Natural killer cell treated with Interleukin-12 subunit alpha and Interleukin-12 subunit beta and Interleukin-15 and Interleukin-18, amount 100 ng/mL, for 72 hours (primary cell): ENCODE measurements at places on chromosomes 6 and 20.

- no peak for DNase-seq
These were observed 176.5 kb downstream of the PREX1 start for GRCh38 chr20:48651271-48651670.

GRCh38 chr6:170542031-170542719, 10.9 kb downstream of the PSMB1 start:
- DNase-seq, result no peak

DNA sequence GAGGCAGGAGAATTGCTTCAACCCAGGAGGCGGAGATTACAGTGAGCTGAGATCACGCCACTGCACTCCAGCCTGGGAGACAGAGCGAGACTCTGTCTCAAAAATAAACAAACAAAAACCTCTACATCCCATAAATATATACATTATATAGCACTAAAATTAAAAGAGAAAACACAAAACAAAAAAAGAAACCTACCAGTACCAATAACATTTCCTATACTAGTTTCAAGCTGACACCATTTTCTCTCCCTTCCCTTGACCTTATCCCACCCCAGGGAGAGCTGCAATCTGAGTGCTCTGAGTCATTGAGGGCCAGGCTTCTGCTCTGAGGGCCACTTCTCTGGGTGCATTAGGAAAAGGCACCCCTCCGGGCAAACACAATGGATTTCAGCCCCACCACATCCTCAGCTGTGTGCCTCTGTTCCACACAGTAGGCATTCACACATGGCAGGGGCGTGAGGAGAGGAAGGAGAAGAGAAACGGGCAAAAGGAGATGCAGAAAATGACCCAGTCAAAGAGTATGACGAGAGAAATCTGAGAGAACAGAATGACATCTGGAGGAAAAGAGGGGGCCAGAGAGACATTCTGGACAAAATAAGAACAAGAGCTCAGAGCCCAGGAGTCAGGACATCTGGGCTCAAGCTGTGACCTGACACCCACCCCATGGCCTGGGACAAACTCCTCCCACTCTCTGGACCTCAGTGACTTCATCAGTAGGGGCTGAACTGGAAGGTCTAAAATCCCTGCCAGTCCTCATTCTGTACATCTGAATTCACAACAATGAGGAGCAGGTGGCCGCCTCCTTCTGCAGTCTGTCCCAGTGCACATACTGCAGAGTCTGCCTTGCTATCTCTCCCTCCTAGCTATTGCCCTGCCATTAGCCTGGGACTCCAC, 18.2 kb downstream of the TRIM26 start:
- DNase-seq, result no peak

GRCh38 chr6:150999107-150999506, 133.6 kb downstream of the MTHFD1L start:
- DNase-seq, result no peak

DNA sequence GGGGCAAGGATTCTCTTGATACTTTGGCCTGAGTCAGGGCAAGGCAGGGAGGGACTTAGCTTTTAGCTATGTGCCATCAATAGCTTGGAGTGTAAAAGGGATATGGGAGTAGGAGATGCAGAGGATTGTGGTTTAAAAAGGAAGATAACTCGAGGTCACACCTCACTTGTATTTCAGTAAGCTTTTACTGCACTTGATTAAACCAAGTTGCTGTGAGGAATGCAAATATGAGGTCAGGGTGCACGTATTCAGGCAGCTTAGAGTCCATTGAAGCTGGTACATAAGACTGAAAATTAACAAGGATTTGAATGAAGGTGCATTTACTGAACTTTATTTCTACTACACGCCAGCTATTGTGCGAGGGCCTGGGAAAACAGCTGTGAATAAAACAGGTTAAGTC, 32.1 kb downstream of the DSTN start:
- DNase-seq, result no peak

DNA sequence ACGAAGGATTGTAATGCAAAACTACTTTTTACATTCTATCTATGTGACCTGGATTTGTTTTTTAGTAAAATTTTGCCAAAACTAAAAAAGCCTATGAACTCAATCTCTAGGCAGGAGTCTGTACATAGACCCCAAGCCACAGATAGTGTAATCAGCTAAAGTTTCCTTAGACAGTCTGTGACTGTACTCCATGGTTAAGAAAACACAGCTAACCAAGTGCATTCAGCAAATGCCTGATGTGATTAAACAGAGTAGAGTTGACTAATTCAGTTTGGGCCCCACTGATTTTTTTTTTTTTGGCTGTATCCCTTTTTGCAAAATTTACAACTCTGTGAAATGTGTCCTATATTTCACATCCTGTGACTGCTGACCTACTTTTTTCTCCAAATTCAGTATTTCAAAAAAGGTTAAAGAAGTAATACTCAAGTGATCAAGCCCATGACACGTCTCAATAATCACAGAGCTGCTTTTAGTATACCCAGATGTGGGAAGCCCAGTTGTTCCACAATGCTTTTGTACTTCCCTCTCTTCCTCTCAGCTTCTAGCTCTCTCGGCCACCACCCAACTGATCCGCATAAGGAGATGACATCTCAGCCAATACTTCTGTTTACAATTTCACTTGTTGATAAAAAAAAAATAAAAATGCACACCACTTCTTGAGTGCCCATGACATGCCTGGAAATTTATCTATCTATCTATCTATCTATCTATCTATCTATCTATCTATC, 108.8 kb upstream of the TBX18 start:
- DNase-seq, result no peak

DNA sequence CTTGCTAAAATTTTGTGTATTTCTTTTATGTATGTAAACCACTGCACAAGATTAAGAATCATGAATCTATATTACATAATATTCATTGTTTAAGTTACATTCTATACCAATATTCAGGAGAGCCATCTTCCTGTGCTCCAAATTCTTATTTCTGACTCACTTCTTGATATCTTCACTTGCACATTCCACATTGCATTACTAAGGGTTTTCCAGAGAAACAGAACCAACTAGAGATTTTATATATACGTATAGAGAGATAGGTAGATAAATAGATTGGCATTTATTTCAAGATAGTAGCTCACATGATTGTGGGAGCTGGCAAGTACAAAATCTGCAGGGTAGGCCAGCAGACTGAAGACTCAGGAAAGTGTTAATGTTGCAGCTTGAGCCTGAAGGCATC, 222.2 kb upstream of the PRSS16 start:
- DNase-seq, result no peak

GRCh38 chr20:38818113-38819065, 12.9 kb downstream of the PPP1R16B start:
- no peak for DNase-seq

GRCh38 chr6:163940705-163941623, 526.4 kb downstream of the QKI start:
- DNase-seq, result no peak

- DNase-seq, result no peak
These were observed 327.4 kb downstream of the KIF16B start for GRCh38 chr20:16245879-16246278.

DNA sequence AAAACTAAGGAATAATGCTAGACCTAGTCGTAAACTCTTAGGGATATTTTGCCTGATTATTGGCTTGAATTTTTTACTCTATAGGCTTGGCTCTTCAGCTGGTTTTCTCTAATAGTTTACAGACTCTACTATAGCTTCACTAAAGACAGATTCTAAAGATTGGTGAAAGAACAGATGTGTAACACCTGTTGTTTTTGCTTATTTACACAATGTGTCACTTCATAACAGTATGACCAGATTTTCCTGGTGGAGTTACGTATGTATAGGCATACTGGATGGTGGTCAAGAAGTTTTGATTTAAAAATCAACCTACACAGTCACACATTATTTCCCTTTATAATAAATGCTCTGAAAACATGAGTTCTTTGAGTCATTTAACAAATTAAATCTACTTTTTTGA, 4.8 kb downstream of the COL19A1 start:
- DNase-seq, result no peak

DNA sequence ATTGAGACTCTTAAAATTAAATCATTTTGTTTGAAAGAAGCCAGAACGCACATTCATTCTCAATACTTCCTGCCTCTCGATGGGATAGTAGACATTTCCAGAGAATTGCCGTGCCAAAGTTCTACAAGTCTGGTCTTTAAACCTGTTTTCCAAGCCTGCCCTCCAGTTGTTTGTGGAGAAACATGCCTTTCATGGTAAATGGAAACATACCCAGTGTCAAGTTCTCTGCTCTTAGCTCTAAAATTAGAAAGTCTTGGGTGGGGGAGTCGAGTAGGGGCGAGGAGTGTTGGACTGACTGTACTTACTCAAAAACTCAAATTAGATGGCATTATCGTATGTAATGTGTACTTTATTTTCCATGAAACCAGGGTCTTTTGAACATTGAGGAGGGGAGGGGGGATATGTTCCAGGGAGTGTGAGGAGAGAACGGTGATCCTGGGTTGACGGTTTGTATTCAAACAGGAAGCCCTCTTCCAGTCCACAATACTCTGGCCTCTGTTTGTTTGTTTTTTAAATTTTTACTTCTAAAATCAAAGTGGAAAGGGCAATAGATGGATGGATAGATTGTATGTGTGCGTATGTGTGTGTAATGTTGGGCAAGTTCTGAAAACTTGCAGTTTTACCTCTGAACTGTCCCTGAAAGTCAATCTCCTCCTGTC, 106.8 kb upstream of the ARMC2 start:
- DNase-seq, result no peak

GRCh38 chr20:31740208-31740607, 1.1 kb downstream of the TPX2 start:
- DNase-seq, result no peak

GRCh38 chr20:6767536-6768227, at the start of gene BMP2:
Gene BMP2 (plus strand): TSS chr20:6767686. CDS start chr20:6770127, 2,441 bp downstream.
- no peak for DNase-seq

DNA sequence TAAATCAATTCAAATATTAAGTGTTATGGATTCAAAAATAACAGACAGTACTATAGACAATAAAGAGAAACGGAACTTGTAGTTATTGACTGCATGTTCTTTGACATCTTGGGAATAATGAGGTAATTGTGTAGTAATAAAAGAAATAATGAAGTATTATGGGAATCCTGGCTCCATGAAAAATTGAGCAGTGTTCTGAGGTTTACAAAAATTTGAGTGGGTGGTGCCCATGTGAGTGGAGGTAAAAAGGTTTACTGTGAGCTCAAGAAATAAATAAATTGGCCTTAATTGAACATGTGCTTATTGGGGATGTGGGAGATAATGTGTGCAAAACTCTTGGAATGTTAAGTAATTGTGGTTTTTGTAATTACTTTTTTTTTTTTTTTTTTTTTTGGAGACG, 1013.7 kb upstream of the GJE1 start:
- DNase-seq, result no peak

- no peak for DNase-seq
These were observed 522.6 kb upstream of the MMS22L start for GRCh38 chr6:97805596-97805995.

DNA sequence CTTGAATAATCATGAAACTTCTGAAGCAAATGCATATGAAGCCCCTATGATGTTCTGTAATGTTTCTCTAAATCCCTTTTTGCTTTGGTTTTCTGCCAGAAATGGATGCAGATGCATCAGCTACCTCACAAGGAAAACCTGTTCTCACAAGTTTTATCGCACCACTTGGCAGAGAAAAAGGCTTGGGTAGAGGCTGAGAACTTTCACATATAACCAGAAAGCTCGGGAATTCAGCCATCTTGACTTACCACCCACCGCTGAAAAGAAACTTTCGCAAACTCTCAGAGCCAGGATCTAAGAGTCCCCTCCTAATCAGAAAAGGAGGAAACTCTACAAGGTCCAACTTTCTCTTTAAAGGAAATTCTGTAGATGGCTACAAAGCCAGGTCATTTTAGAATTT, 36.2 kb upstream of the ADTRP start:
- no peak for DNase-seq

GRCh38 chr6:159959976-159960384, 8.9 kb upstream of the IGF2R start:
- DNase-seq, result no peak

DNA sequence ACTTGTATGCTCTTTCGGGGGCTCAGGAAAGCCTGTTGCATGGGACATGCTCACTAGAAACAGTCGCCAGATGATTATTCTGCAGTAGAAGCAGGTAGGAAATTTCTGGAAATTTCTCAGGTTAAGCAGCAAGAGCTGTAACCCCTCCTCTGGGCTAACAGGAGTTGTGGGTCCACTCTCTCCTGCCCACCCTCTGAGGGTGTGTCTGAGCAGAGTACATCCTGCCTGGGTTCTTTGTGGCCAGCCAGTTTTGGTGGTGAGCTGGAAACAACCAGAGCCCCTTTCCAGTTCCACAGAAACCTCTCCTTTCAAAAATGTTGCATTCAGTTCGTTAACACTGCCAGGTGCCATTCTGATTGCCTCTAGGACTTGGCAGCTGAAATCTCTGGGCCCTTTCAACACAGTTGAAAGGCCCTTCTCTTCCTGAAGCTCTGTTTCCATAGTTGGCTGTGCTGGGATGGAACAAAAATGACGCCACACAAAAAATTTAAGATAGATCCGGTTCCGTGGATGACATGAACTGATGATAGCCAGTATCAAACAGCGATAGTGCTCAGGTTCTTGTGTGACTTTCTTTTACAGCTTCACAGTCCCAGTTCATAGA, 38.5 kb downstream of the PLCG1 start:
- DNase-seq, result no peak

DNA sequence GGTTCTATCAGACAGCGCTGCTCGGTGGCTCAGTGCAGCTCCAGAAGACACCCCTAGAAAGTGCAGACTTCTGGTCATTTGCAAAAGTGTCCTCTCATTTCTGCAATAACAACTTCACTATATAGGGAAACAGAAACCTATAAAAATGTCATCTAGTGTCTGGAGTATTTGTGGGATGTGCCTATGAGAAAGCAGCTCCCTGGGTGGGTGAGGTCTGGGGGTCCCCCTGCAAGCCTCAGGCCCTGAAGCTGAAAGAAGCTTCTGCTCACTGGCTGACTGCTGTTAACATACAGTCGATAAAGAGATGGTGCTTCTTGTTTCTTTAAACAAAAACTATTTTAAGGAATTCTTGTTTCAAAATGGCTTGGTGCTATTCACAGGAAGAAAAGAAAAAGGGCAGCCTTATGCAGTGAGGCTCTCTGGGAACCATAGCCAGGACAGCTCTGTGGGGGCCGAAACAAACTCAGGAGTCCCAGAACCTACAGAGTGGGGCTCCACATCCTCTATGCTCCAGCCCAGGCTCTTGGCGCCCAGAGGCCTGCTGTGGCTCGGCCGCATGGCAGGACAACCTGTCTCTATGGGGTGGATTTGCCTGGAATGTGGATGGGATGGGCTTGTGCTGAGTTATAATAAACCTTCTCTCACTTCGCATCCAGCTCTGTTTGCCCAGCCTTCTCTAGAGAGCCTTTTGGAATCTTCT, 109.7 kb downstream of the BANF2 start:
- no peak for DNase-seq

GRCh38 chr20:14189794-14190402, 147.5 kb downstream of the FLRT3 start:
- no peak for DNase-seq

DNA sequence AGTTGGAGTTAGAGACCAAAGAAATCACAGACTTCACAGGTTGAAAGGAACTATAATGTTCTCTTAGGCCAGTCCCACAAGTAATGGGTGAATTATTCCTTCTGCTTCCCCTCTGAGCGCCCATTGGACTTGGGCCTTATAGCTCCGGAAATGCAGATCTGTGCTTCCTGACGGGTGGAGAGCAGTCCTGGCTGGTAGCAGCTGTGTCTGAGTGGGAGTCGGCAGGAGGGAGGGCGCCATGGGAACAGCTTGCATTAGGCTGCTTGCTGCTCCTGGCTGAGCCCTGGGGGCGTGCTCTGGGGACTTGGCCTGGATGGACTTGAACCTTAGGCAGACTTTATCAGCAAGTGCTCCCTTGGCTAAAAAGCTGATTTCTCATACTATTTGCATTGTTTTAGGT, 18.4 kb upstream of the NUP153 start:
- no peak for DNase-seq

GRCh38 chr6:111710439-111710838, 104.8 kb upstream of the TRAF3IP2 start:
- DNase-seq, result no peak
